Activated naive CD8-positive, alpha-beta T cell treated with anti-CD3 and anti-CD28 coated beads for 36 hours (primary cell): ENCODE measurements at places on chromosomes 4 and X.

- H3K4me1 ChIP-seq: no peaks in the 10 kb centered on the region
- no peak overlapping the region for H3K4me3 ChIP-seq
- DNase-seq: no peak
- no peak overlapping the region for H3K27ac ChIP-seq
- H3K36me3 ChIP-seq: no peaks in the 10 kb centered on the region
- peaks cover 8% of the 10 kb centered on the region for H3K27me3 ChIP-seq
Measured at GRCh38 chr4:119733431-119733830, 104.8 kb upstream of the PDE5A start.

DNA sequence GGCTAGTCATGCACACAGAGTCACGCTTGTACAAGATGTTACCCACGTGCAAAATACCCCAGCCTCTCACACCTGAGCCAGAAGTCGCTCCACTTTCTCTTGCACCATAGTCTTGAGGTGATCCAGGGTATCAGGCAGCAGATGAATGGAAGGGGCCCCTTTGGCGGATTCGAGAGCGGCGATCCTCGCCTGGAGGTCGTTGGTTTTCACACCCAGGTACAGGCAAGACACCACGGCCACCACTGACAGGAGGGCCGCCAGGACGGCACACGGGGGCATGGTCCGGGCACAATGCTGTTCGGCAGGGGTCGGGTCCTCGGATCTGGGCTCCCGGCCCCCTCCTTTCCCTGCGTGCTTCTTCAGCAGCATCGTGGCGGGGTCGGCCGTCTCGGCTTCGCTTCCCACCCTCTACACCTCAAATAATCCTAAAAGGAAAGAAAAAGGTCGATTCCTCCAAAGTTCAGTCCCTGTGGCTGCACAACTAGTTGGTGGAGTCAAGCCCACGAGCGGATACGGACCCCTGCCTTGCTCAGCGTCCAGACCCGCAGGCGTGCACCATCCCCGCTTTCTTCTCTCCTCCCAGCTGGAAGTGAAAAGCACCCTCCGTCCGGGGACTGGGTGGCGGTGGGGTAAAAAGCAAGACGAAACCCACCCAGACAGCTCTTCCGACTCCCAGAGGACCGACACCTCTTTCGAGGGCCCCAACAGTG is 652 bp downstream of the COL25A1 start:
- H3K4me1 ChIP-seq: peaks cover 11% of the 10 kb centered on the region
- H3K27ac ChIP-seq: no peak overlapping the region
- no peaks in the 10 kb centered on the region for H3K36me3 ChIP-seq
- H3K27me3 ChIP-seq: peaks cover 64% of the 10 kb centered on the region
- DNase-seq: no peak

DNA sequence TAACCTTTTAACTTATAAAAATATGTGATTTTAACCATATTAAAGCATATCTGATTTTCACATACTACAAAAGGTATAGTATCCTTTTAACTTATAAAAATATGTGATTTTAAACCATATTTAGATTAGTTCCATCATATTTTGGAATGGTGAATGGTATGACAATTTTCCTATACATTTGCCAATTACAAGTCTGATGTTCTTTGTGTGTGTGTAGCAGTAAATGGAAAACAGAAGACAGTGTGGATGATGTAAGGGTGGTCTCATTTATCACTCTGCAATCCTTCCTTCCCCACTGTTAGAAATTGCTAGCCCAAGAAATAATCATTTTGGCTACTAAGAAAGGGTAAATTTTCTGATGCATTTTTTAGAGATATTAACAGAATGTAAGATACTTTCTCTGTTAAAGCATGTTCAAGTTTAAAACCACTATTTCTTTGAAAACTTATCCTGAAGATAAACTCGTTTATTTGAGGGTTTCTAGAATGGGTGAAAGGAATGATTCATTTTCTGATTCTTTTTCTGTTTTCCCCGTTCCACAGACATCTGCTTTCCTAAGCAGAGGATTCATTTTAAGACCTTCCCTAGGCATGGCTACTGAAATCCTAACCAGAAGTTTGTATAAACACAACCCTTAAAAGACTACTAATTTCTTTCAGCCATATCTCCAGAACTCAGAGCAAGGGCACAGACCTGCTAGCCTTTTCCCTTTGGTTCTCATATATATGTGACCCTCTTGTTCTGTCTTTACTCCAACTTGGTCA is 21.0 kb downstream of the NUDT6 start:
- peaks cover 3% of the 10 kb centered on the region for H3K36me3 ChIP-seq
- no peak for DNase-seq
- no peaks in the 10 kb centered on the region for H3K4me1 ChIP-seq
- H3K27ac ChIP-seq: no peak overlapping the region

DNA sequence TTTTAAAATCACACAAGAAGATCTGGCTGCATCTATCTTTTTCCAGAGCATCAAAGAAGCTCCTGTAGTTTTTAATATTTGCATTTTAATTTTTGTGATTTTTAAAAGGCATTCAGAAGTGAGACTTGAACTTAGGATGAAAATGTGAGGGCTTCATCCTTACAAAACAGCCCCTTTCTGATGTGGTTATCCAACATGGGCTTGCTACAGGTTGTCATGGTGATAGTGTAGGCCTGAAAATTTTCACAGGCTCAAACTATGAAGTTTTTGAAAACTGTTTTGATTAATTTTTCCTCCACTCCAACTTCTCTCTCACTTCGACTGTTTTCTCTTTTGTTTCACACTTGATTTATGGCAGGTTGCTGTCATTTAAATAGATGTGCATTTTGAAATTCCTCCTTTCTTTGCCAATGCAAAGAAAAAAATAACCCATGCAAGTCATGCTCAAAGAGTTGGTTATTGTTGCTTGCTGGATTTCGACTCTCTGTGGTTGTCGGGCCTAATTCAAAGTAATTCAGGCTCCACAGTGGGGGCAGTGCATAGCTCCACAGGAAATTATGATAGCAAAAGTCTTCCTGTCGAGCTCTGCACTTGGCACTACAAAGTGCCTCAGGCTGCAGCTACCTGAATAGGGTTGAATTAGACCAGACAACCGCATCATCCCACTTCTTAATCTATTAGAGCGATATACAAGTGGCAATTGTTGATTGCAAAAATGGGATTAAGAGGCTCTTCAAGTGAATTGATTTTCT is 201.0 kb upstream of the GPR101 start:
- H3K4me3 ChIP-seq: no peak overlapping the region
- no peak for DNase-seq
- no peaks in the 10 kb centered on the region for H3K27me3 ChIP-seq

- H3K4me1 ChIP-seq: peaks cover 33% of the 10 kb centered on the region
- peak; percentile 81 for DNase-seq
- peak within 1 kb of the TSS; percentile 96 for H3K27ac ChIP-seq
- H3K27me3 ChIP-seq: no peaks in the 10 kb centered on the region
- H3K4me3 ChIP-seq: peak within 1 kb of the TSS; percentile 92
Measured at GRCh38 chr4:78776079-78776728, at the start of gene BMP2K. Gene BMP2K (plus strand): TSS chr4:78776350. CDS start chr4:78776544, 194 bp downstream.

- DNase-seq: peak; percentile 82
- H3K36me3 ChIP-seq: peaks cover 31% of the 10 kb centered on the region
- peak within 1 kb of the TSS; percentile 94 for H3K4me3 ChIP-seq
- H3K4me1 ChIP-seq: peaks cover 69% of the 10 kb centered on the region
- H3K27ac ChIP-seq: peak within 1 kb of the TSS; percentile 94
- H3K27me3 ChIP-seq: no peaks in the 10 kb centered on the region
Measured at GRCh38 chr4:99816545-99817308, at the start of gene DAPP1. Gene DAPP1 (plus strand): TSS chr4:99816827. CDS start chr4:99816914, 87 bp downstream.

- H3K4me1 ChIP-seq: no peaks in the 10 kb centered on the region
- no peak overlapping the region for H3K4me3 ChIP-seq
- no peak for DNase-seq
- H3K36me3 ChIP-seq: no peaks in the 10 kb centered on the region
Measured at GRCh38 chr4:27189683-27190082, 329.0 kb downstream of the STIM2 start.

GRCh38 chr4:113435893-113436292 is 325.6 kb downstream of the CAMK2D start:
- DNase-seq: no peak
- peaks cover 4% of the 10 kb centered on the region for H3K36me3 ChIP-seq
- peak overlapping the region; percentile 28 for H3K27ac ChIP-seq
- H3K27me3 ChIP-seq: no peaks in the 10 kb centered on the region
- no peak overlapping the region for H3K4me3 ChIP-seq
- peaks cover 11% of the 10 kb centered on the region for H3K4me1 ChIP-seq

- H3K27ac ChIP-seq: no peak overlapping the region
- H3K27me3 ChIP-seq: no peaks in the 10 kb centered on the region
- H3K4me3 ChIP-seq: no peak overlapping the region
- no peak for DNase-seq
Measured at GRCh38 chr4:68123525-68123924, 6.1 kb downstream of the TMPRSS11F start.

- no peaks in the 10 kb centered on the region for H3K36me3 ChIP-seq
- H3K4me1 ChIP-seq: no peaks in the 10 kb centered on the region
- DNase-seq: no peak
- H3K27me3 ChIP-seq: no peaks in the 10 kb centered on the region
- H3K4me3 ChIP-seq: no peak overlapping the region
- no peak overlapping the region for H3K27ac ChIP-seq
Measured at GRCh38 chrX:34839451-34839850, 103.1 kb upstream of the FAM47B start.

DNA sequence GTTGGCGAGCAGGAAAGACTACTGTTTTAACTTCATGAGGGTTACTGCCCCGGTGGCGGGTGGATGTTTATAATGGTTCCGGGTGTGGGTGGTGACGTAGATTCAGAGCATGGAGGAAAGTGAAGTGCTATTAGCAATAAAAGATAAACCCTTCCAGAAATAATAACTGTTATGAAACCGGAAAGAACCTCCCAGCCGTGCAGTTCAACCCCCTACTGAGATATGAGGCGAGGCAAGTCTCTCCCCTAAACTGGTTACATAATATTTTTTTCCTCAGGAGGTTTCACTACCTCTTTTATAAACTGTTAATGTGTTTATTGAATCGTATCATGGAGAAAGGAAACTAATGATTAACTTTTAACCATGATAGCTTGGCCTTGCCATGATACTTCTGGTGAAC is 33.9 kb upstream of the STIM2 start:
- H3K27ac ChIP-seq: no peak overlapping the region
- no peak overlapping the region for H3K4me3 ChIP-seq
- DNase-seq: no peak
- H3K27me3 ChIP-seq: no peaks in the 10 kb centered on the region

GRCh38 chr4:105147553-105148161 is 981 bp downstream of the TET2 start:
- peak overlapping the region; percentile 89 for H3K27ac ChIP-seq
- peak overlapping the region; percentile 86 for H3K4me3 ChIP-seq
- H3K36me3 ChIP-seq: peaks cover 11% of the 10 kb centered on the region
- peaks cover 32% of the 10 kb centered on the region for H3K4me1 ChIP-seq
- peak; percentile 4 for DNase-seq

GRCh38 chr4:127643791-127644190 is 11.0 kb downstream of the INTU start:
- H3K36me3 ChIP-seq: no peaks in the 10 kb centered on the region
- H3K27me3 ChIP-seq: no peaks in the 10 kb centered on the region
- no peak overlapping the region for H3K27ac ChIP-seq
- H3K4me3 ChIP-seq: no peak overlapping the region
- H3K4me1 ChIP-seq: no peaks in the 10 kb centered on the region
- DNase-seq: no peak

GRCh38 chr4:10619220-10619619 is 65.3 kb downstream of the CLNK start:
- no peaks in the 10 kb centered on the region for H3K27me3 ChIP-seq
- no peak for DNase-seq
- H3K4me3 ChIP-seq: no peak overlapping the region
- no peak overlapping the region for H3K27ac ChIP-seq
- no peaks in the 10 kb centered on the region for H3K36me3 ChIP-seq
- peaks cover 3% of the 10 kb centered on the region for H3K4me1 ChIP-seq

DNA sequence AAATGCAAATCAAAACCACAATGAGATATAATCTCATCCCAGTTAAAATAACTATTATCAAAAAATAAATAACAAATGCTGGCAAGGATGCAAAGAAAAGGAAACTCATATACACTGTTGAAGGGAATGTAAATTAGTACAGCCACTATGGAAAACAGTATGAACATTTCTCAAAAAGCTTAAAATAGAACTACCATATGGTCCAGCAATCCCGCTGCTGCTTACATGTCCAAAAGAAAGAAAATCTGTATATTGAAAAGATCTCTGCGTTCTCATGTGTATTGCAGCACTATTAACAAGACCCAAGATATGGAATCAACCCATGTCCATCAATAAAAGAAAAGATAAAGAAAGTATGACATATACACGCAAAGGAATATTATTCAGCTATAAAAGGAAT is 3.0 kb upstream of the NAP1L2 start:
- DNase-seq: no peak
- H3K27ac ChIP-seq: no peak overlapping the region
- H3K4me3 ChIP-seq: no peak overlapping the region

- H3K27ac ChIP-seq: no peak overlapping the region
- H3K27me3 ChIP-seq: peaks cover 24% of the 10 kb centered on the region
- no peaks in the 10 kb centered on the region for H3K36me3 ChIP-seq
- no peak for DNase-seq
- no peaks in the 10 kb centered on the region for H3K4me1 ChIP-seq
Measured at GRCh38 chrX:69131886-69132285, 33.4 kb downstream of the PJA1 start.

DNA sequence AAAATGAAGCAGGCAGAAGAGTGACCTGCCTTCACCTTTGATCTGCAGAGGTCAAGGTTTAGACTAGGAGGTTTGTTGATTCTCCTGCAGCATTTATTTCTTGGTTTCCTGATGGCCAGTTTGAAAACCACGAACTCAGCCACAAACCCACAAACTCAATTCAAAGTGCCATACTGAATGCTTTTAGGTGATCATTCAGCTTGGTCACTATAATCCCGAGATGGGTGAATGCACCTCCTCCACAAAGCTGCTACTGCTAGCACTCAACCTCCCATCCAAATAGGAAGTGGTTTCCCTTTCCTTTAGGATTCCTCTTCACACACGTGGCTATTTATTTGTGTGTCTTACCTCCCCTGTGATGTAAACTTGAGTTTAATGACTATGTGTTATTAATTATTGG is 225.2 kb downstream of the MID1 start:
- H3K27ac ChIP-seq: no peak overlapping the region
- no peaks in the 10 kb centered on the region for H3K4me1 ChIP-seq
- no peaks in the 10 kb centered on the region for H3K36me3 ChIP-seq
- H3K4me3 ChIP-seq: no peak overlapping the region
- DNase-seq: no peak
